Activated CD4-positive, alpha-beta T cell treated with anti-CD3 and anti-CD28 coated beads, Interleukin-2, Interleukin-4, amounts not matched to agents 100 ng/mL and 50 ng/mL, durations not matched to agents 16 hours and 8 hours (primary cell): ENCODE measurements at places on chromosomes 2 and 18.

DNA sequence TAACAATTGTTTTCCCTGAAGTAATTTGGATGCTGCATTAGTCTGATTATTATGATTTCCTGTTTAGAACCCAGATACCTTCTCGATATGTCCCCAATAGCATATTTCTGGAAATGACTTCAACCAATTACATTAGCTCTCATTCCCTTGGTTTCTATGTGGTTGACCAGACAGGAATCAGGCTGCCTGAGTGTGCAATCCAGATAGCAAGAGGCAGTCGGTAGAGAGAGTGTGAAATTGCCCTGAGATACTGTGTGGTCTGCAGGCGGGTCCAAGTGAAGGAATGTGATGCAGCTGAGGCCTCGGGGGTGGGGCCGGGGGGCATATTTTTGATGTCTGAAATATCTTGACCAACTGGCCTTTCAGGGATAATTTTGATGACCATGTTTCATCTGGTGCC, 143.9 kb upstream of the ITGA6 start:
- no peak for DNase-seq

DNA sequence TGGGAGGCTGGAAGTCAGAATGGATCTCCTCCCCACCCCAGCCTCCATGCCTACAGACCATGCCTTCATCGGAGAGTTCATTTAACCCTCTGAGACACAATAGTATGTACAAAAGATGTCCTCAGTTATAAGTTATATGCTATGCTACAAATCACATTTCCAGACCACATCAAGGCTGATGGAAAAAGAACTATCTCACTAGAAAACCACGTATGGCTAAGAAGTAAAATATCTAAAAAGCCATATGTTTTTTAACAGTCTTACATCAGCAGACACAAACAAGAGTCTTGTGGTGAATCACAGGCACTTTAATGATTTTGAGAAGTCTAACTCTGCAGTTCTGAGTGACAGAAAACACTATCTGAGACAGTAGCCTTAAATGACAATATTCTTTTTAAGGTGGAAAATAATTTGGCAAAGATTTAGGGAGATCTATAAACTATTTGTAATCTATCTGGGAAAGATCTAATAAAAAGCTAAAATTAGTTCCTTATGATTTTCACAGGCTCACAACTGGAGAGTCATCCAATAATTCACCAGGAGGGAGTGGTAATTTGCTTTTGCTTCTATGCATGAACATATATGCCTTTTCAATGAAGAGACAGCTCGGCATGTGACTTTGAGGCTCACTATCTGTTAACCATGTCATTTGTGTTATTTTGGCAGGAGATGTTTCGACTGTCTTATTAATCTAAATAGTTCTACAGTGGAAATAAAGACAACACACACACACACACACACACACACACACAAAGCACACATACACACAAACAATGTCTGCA, 197.5 kb downstream of the IRS1 start:
- DNase-seq = no peak

DNA sequence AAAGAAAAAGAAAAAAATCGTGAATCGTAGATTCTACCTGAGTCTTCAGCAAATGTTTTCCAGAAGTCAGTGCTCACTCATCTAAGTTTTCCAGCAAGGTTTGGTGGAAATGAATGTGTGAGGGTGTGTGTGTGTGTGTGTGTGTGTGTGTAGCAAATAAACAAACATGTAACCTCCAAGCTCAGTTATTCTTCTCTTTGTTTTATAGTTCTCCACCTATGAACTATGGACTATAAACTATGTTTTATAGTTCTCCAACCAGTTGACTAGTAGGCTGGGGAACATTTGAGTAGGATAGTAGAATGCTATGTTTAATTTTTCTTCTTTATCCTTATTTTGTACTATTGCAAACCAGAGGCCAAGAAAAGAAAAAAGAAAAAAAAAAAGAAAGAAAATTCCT, 44.6 kb upstream of the SERPINE2 start:
- DNase-seq = no peak

DNA sequence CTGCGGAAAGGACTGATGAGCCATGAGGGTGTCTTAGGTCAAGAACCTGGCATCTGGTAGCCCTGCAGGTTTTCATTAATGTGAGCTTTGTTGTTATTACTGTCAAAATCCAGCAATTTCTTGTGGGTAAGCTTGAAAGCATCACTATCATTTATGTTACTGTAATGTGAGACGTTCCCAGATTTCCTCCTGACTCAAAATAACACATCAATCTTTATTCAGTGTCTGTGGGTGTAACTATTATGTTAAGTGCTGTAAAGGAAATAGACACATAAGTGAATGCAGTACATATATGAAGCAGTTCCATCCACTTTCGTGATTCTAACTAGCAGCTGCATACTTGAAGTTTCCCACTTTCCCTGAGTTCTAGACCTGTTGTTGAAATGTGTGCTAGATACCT, 89.8 kb downstream of the FHOD3 start:
- no peak for DNase-seq

- DNase-seq = no peak
Measured at GRCh38 chr18:35344736-35345459, 678 bp upstream of the ZNF24 start.

DNA sequence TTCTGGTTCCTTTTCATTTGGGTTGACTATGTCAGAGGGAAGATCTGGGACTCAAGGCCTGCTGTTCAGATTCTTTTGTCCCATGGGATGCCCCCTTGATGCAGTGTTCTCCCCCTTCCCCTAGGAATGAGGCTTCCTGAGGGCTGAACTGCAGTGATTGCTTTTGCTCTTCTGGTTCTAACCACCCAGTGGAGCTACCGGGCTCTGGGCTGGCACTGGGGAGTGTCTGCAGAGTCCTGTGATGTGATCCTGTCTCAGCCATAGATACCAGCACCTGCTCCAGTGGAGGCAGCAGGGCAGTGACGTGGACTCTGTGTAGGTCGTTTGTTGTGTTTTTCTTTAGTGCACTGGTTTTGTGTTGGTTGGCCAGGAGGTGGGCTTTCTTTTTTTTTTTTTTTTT, 32.1 kb upstream of the RHOB start:
- DNase-seq = no peak

GRCh38 chr2:39492095-39492590, 55.1 kb upstream of the MAP4K3 start:
- peak; percentile 88 for DNase-seq

GRCh38 chr2:177568390-177568789, 175.8 kb downstream of the AGPS start:
- peak; percentile 35 for DNase-seq

- peak; percentile 79 for DNase-seq
Measured at GRCh38 chr2:203730076-203730729, 23.8 kb downstream of the CD28 start.

GRCh38 chr18:46566111-46566510, 90.9 kb downstream of the LOXHD1 start:
- DNase-seq = no peak

DNA sequence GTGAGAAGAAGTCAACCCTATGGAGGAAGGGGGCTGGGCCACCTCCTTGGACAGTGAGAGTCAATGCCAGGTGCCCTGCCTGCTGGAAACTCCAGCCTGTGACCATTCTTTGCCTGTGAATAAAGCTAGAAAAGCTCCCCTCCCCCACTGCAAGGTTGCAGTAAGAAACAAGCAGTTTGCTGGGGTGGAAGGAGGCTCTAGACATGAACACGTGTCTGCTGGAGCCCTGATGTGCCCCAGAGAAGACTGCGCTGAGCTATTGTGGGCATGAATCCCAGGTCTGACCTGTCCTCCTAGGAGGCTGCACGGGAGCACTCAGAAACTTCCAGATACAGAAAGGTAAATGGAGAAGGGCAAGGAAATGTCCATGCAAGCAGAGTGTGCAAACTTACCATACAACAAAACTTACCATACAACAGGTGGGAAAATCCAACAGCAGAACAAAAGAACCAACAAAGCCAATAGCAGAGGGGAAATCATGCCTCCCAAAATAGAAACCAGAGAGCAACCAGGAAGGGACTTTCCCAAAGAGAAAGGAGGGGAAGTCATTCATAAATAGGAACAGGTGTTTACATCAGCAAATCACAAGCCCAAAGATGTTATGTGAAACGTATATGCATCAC, 278.7 kb downstream of the BCL2 start:
- DNase-seq = peak; percentile 25

- no peak for DNase-seq
Measured at GRCh38 chr18:23341983-23342382, 111.1 kb upstream of the RIOK3 start.

DNA sequence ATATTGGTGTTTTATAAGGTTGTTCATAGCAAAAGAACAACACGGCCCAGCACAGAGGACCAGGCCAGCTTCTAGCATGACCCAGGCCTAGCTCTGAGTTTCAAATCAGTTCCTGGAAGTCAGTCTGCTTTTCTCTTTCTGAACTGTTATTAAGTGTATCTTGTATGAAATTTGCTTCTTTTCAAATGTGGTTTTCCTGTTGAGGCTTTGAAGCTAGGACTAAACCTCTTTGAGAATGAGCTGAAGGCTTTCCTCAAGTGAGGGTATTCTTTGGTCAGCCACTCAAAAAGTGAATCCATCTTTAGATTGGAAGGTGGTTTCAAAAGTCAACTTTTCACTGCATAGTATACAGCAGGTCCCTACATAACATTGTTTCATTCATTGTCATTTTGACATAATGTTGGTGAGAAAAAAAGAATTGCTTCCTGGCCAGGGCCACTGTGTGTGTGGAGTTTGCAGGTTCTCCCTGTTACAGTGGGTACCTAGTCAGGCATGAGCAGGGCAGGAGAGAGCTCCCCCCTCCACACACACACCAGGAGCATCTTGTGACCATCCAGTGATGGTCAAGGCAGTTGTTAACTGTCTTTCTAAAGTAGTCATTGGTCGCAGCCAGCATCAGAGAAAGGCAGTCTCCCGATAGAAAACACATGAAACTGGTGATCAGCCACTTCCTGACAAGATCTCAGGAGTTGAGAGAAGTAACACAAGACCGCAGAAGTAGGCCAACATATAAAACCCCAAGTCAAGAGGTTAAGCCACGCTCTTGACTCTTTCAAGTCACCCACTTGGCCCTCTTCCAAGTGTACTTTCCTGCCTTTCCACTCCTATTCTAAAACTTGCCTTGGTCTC, 6.7 kb upstream of the ACAA2 start:
- peak; percentile 62 for DNase-seq

- no peak for DNase-seq
Measured at GRCh38 chr18:43422518-43422917, 145.2 kb upstream of the SYT4 start.

- no peak for DNase-seq
Measured at GRCh38 chr2:57437077-57437476, 609.5 kb upstream of the VRK2 start.

DNA sequence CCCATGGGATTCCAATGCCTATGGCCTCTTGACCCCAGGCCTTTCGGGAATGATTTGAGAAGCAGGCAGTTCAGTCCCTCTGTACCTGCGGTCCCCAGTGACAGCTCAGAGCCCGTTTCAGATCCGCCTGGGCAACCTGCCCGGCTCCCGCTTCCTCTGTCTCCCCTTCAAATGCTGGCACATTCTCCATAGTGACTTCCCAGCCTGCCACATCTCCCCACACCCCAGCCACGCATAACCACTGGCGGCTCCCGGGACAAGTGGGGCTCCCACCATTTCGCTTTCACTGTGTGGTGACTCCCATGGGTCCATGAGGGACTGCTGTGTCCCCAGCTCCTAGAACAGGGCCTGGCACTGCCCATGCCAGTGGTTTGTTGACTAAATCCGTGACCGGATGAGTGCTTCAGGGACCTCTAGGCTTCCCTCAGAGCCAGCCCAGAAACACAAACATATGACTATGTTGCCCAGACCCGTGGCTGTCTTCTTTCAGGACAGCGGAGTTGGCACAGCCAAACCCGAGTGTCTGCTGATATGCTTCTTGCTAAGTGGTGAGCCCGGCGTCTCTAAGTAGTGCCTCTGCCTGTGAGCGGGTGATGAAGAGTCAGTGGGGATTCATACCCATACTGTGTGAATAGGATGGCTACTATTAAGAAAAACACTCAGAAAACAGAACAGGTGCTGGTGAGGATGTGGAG, 91.2 kb downstream of the GLI2 start:
- DNase-seq = no peak

- DNase-seq = no peak
Measured at GRCh38 chr2:130187268-130187667, 5.2 kb downstream of the MZT2B start.
